ENCODE measurements at places on chromosomes 1 and 21. TPM values are rescaled to one million over a fixed set of nuclear protein-coding genes. Genes with fewer than 3 reads are reported as not detected.

- DNase-seq = no peak
Observed at GRCh38 chr1:246086191-246086590, 420.9 kb downstream of the SMYD3 start.

GRCh38 chr1:5189384-5189783 is 535.0 kb downstream of the AJAP1 start:
- DNase-seq = no peak

DNA sequence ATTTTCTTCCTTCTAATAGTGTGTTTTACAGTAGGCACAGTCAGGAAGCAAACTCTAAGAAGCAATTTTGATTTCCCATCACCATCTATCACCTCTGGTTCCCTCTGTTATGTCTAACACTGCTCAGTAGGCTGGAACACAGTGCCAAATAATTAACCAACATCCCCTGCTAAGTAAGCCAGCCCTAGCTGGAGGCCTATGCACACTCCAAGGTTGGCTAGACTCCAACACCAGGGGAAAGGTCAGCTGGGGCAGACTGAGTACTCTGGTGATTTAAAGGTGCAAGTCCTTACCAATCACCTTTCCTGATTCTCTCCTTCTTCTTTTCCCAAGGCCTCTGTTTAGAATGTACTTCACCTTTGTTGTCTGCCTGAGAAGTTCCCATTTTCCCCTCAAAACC is 46.5 kb upstream of the BEND5 start:
- peak; percentile 78 for DNase-seq

The BEND5 gene
- not detected for total RNA-seq

The RIIAD1 gene
- total RNA-seq = not detected

- peak; percentile 53 for DNase-seq
Observed at GRCh38 chr1:211359876-211360275, 33.2 kb downstream of the TRAF5 start.

The TMCO4 gene
- 27.0 TPM for total RNA-seq

DNA sequence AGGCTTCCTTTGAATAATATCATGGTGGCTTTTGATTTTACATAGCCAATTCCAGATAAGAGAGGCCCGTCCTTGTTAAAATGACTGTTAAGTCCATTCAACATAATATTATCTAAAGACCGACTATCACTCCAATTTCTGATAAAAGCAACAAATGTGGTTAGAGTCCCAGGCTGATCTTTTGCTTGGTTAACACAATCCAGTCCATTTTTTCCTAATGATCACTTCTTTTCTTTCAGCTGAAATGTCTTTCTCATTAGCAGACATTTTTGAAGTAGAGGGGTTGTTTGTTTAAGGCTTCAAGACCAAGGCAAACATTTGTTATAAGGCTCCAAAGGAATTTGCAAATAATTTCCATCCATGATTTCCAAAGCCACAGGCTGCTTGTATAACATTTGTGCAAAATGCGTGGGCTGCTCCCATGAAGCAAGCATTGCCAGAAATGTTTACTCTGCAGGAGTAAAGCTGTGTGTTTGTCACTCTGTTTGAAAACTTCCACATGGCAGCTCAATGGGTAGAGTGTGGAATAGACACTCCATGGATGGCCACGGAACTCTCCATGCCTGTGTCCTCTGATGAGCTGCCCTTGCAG is 111.5 kb downstream of the PSMG1 start:
- DNase-seq = no peak

- DNase-seq = peak; percentile 94
Observed at GRCh38 chr1:154937085-154937987, 817 bp upstream of the PMVK start.

The WDR64 gene
- total RNA-seq = not detected

The ZSWIM5 gene
- total RNA-seq = 1.6 TPM

GRCh38 chr1:86202552-86203340 is 46.2 kb upstream of the COL24A1 start:
- DNase-seq = no peak

The RAP1A gene
- total RNA-seq = 12.1 TPM

- no peak for DNase-seq
Observed at GRCh38 chr1:178101654-178102053, 7.8 kb downstream of the RASAL2 start.

The CAMSAP2 gene
- total RNA-seq = 16.1 TPM

The FMOD gene
- not detected for total RNA-seq

The RIMS3 gene
- 4.2 TPM for total RNA-seq

The SH3D21 gene
- 2.2 TPM for total RNA-seq

All from Caki2 (cell line).